ENCODE measurements at places on chromosomes 7 and 10.

DNA sequence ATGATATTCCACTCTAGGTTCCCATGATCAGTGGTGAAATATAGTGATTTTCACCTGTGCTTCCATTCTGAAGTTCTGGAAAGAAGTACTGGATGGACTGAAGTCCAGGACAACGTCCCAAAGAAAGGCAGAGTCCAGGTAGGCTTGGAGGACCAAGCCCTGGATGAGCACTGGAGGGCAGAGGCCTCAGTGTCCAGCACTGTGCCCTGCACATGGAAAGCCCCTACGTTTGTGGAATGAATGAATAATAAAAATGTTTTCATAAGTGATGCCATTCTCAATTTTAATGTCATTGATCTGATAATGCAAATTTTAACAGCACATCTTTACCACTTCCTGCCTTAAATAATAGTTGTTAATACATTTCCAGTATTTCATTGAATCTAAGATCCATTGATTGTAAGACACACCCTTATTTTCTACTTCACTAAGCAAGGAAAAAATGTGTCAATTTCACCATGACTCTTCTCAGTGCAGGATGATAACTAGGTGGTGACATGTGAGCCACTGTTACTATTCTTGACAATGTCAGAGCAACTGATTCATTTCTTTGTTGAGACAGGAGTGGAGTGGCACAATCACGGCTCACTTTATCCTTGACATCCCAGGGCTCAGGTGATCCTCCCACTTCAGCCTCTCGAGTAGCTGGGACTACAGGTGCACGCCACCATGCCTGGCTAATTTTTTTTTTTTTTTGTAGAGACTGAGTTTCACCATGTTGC lies 35.2 kb downstream of the ZNF783 start:
- no peak for DNase-seq

DNA sequence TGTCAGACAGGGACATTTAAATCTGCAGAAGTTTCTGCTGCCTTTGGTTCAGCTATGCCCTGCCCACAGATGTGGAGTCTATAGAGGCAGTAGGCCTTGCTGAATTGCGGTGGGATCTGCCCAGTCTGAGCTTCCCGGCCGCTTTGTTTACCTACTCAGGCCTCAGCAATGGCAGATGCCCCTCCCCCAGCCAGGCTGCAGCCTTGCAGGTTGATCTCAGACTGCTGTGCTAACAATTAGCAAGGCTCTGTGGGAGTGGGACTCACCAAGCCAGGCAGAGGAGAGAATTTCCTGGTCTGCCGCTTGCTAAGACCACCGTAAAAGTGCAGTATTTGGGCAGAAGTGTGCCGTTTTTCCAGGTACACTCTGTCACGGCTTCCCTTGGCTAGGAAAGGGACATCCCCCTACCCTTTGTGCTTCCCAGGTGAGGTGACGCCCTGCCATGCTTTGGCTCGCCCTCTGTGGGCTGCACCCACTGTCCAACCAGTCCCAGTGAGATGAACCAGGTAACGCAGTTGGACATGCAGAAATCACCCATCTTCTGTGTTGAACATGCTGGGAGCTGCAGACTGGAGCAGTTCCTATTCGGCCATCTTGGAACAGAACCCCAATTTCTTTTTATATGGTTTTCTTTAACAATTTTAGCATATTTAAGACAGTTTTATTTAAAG lies 28.4 kb upstream of the VWDE start:
- peak; percentile 45 for DNase-seq

DNA sequence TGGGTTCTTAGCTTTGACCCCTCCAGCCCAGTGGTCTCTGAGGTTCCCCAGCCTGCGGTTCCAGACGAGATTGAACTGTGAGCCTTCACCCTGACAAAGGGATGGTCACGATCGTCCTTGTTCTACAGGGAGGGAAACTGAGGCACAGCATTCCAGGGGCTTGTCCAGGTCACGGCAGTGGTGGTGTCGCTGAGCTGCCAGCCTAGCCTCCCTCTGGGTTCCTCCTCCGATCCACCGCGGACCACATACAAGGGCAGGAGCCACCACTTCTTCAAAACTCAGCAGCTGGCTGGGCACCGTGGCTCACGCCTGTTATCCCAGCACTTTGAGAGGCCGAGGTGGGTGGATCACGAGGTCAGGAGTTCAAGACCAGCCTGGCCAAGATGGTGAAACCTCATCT lies 35.8 kb downstream of the ELFN1 start:
- DNase-seq, result no peak

GRCh38 chr7:83413831-83414230 lies 235.1 kb downstream of the SEMA3E start:
- no peak for DNase-seq

DNA sequence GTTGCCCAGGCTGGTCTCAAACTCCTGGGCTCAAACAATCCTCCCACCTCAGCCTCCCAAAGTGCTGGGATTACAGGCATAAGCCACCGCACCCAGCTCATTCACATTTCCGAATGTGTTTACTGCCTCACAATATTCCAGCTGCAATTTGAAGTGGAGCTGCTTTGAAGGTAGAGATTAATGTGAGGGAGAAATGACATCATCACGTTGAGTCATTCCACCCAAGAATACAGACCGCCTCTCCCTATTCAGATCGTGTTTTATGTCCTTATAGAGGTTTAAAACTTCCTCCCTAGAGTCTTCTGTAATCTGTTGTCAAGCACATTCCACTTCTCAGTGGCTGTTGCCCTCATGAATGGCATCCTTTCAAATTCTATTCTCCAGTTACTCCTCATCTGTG lies 100.4 kb upstream of the PDGFA start:
- DNase-seq, result no peak

DNA sequence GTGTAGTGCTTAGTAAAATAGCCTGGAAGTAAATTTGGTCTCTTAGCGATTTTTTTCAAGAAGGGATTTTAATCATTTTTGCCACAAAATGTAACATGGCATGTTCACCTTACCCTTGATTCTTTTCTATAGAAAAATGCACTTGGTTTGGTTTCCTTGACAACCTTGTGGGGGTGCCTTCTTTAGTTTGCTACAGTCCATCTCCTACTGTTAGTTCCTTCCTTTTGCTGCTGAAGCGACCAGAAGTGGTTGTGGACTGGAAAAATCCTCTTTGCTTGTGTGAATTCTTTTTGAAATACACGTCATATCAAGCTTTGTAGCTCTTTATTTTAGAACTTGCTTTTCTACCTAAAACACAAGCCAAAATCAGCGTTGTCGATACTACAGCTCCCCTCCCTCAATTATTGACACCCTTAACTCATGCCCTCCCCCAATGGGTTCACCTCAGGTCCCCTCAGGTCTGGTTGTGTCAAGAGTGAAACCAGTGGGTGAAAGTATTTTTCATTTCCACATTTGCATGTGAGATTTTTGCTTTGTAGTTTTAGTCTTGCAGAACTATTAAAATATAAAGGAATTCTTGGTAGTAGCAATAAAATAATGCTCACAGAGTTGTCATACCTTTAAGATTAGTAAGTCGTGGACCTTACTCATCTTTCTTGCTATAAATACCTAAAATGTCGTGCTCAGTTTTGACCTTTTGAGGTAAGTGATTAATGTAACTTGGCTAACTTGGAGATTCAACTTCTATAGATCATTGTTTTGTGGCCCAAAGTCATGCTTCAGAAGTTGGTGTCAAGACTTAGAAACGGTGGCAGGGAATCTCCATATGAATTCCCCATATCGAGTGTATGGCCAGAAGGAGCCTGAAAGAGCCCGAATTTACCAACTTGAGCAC lies 1.5 kb downstream of the ACTR3B start:
- DNase-seq, result no peak

GRCh38 chr10:90432866-90433265 lies 425.0 kb downstream of the HTR7 start:
- DNase-seq, result no peak

GRCh38 chr10:44799966-44800365 lies 111.2 kb upstream of the TMEM72 start:
- no peak for DNase-seq

- no peak for DNase-seq
These were observed 165.8 kb downstream of the CFTR start for GRCh38 chr7:117645481-117646165.

- no peak for DNase-seq
These were observed 159.3 kb downstream of the SH3PXD2A start for GRCh38 chr10:103696094-103696410.

GRCh38 chr7:87152897-87153641 lies 816 bp downstream of the DMTF1 start:
- DNase-seq, result peak; percentile 49
